T-helper 2 cell (primary cell): ENCODE measurements at places on chromosomes 6 and 20.

DNA sequence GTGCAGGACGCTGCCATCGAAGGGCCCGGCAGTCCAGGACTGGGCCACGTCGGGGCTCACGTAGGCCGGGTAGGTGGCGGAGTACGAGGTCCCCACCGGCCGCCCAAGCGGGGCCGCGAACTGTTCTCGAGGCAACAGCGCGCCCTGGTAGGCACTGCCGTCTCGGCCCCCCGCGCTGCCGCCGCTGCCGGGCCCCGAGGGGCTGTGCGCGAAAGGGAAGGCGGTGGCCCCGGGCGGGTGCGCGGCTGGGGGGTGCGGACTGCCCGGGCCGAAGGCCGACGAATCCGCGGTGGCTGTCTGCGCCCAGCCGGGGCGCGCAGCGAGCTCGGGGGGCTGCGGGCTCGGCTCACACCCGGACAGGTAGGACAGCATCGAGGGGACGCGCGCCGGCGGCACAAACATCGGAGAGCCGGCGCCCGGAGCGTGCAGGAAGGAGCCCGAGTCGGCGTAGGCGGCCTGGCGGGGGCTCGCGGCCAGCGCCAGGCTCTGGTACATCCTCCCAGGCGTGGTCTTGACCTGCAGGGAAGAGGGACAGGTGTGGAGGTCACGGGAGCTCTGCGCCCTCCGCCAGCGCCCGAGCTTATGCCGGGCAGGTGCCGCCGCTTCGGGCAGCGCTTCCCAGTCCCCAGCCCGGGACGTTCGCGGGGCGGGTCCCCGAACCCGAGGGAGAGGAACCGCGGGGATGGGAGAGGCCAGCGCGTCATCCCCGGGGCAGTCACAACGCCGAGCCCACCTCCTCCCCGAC is 596 bp downstream of the GATA5 start:
- no peak for DNase-seq

DNA sequence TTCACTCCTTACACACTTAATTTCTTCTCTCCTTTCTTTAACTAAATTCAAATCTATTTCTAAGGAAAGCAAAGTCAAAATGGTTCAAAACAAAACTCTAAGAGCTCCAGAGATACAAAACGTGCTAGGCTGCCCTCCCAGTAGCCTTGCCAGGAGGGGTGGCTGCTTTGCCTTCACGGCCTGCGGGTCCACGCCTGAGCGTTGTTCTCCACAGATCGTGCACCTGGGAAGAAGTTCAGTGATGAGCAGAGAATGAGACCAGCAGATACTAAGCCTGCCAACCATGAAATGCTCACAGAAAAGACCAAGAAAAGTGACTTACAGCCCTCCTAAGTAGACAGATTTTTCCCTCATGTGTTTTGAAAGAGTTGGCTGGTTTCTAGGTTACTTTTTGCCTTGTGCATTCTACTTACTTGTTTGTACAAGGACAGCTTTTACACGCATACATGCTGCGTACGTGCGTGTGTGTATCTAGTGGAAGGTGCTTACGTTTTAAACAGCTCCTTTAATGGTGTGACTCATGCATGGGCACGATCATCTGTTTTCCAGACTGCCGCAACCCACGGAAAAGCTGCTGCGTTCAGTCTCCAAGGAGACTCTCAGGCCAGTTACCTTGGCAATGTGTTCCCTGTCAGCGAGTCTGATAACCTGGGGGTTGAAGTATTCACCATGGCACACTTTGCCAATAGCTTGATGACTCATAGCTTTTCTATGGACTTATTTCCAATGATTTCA is 32.4 kb upstream of the PBOV1 start:
- no peak for DNase-seq

GRCh38 chr20:50918403-50918802 is 12.8 kb downstream of the ADNP start:
- DNase-seq: no peak

DNA sequence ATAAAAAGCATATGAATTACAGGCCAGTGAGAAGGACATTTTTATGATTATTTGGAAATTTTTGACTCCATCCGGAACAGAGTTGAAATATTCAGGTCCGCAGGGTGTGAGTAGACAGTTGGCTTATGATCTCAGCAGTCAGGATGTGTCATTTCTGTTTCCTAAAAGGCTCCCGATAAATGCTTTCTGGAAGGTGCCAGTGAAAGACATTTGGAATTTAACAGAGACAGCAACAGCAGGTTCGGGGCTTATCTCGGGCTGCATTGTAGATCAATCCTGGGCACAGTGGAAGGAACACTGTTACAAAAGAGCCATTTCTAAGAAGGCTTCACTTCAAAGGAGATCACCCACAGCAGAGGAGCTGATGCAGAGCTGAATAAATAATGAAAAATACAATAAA is 934.4 kb downstream of the KIF16B start:
- DNase-seq: no peak

- no peak for DNase-seq
Measured at GRCh38 chr6:130913120-130913519, 85.9 kb downstream of the SMLR1 start.
